ENCODE measurements at places on chromosomes 11 and 22. TPM values are rescaled to one million over a fixed set of nuclear protein-coding genes. Genes with fewer than 3 reads are reported as not detected.

The ZNF215 gene
- 1.5 TPM for total RNA-seq

The OSBP2 gene
- total RNA-seq, result 6.1 TPM

The SSTR3 gene
- total RNA-seq, result 5.2 TPM

The PANX3 gene
- not detected for total RNA-seq

The RFPL3 gene
- not detected for total RNA-seq

The CDC42EP1 gene
- total RNA-seq, result 1.9 TPM

The SMC1B gene
- 0.93 TPM for total RNA-seq

The C22orf42 gene
- not detected for total RNA-seq

The VPREB1 gene
- not detected for total RNA-seq
